Suppressor macrophage (primary cell): ENCODE measurements at places on chromosomes 11 and 22.
A peak's percentile ranks its signal among the peaks of the same experiment; 100 is the strongest.

GRCh38 chr11:30573951-30574350, 12.2 kb downstream of the MPPED2 start:
- DNase-seq, result no peak

GRCh38 chr11:9076661-9077060, 14.7 kb downstream of the SCUBE2 start:
- no peak for DNase-seq

- DNase-seq, result no peak
Observed at GRCh38 chr11:17145972-17146371, 61.8 kb downstream of the PIK3C2A start.

DNA sequence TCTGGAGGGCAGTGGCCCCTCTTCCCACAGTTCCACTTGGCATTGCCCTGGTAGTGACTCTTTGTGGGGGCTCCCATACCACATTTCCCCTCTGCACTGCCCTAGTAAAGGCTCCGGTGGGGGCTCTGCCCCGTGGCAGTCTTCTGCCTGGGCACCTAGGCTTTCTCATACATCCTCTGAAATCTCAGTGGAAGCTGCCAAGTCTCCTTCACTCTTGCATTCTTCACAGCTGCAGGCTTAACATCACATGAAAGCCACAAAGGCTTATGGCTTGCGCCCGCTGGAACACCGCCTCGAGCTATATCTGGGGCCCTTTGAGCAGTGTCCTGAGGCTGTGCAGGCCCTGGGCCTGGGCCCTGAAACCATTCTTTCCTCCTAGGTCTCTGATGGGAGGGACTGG, 25.3 kb downstream of the PLEKHB1 start:
- no peak for DNase-seq

DNA sequence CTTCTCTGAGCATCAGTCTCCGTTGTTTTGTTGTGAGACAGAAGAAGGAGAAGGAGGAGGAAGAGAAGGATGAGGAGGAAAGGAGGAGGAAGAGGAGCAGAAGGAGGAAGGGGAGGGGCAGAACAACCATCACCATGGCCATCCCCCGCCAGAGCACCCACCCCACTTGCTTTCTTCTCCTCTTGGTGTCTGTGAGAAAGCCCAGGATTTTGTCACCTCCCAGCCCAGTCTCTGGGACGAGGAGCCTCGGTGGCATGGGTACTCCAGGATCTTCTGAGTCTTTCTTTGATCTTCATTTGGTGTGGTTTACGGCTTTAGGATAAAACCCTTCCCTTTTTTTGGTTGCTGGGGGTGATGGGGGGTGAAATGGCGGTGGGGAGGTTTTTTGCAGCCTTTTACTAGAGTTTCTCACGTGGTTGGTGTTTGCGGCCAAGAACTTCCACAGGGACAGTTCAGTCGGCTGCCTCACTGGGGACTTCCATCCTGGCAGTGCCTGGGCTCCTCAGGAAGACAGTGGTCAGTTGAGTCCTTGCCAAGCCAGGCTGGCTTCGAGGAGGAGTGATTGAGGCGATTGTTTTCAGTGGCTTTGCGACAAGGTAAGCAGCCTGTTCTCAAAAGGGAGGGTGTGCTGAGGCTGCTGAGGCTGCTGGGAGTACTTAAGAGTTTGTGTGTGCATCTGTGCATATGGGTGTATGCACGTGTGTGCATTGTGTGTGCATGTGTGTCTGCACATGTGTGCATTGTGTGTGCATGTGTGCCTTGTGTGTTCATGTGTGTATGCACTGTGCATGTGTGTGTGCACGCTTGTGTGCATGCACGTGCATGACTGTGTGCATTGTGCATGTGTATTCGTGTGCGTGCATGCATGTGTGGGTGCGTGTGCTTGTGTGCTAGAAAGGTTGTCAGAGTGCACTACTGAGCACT, 567.5 kb downstream of the TBC1D22A start:
- no peak for DNase-seq

DNA sequence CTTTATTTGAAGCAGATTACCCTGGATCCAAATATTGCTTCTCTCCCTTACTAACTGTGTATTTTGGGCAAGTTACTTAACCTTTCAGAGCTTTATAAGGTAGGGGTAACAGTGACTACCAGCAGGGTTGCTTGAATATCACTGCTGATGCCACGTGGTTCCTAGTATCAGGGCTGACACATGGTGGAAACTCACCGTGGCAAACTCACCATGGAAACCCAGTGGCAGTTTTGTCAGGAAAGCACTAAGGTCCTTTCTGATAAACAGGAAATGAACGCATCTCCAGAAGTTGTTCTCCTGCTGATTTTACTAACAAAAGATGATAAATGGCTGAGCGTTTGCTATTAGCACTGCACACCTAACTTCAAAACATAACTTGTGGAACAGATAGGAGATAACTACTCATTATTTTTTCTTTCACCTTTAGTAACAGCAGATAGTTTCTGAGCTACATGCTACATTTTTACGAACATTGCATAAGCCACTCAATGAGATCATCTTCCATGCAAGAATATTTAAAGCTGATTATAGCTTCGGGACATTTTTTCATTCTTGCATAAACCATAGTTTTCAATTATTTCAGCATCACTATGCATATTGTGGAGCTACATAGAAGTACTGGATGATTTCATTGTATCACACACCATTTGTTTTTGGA, 59.7 kb upstream of the RAG2 start:
- no peak for DNase-seq

GRCh38 chr11:109946322-109946846, 146.8 kb upstream of the ZC3H12C start:
- DNase-seq, result peak; percentile 93

DNA sequence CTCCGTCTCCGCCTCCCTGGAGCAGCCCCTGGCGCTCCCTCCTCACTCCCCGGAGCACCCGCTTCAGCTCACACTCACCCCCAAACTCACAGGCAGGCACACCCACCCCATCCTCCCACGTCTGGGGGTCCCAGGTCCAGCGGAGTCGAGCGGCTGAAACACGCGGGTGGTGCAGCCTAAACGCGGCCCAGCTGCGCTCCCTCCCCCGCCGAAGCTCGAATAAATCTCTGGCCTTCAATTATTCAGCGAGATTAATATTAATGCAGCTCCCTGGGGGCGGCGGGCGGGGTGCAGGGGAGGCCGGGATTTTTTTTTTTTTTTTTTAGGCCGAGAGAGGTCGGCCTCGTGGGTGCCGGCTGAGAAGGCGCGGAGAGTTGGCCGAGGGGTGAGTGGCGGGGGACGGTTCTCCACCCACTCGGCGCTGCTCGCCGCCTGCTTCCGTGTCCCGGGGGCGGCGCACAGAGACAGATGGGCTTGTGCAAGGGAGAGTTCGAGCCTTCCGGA, 524 bp upstream of the SLC1A2 start:
- DNase-seq, result no peak

GRCh38 chr11:5507933-5508305, 1.8 kb downstream of the UBQLN3 start:
- no peak for DNase-seq

- DNase-seq, result no peak
Observed at GRCh38 chr11:8747173-8747572, 64.6 kb downstream of the RPL27A start.

DNA sequence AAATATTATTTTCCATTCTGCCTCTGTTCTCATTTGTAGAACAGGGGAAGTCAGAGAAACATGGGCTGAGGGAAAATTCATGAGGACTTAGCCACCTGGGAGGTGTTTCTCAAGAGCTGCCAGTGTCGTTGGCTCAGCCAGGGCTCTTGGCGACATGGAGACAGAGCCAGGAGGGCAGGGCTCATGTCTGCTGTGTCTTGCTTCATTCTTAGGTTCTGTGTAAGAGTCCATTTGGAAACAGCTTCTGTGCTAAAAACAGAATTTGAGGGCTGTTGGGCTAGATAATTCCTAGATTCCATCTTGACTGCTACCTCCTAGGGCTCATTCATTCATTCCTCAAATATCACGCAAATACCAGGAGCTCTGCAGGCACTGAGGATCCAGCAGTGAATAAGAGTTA, 15.1 kb upstream of the MRGPRX2 start:
- no peak for DNase-seq

GRCh38 chr11:58927393-58928106, 11.7 kb upstream of the GLYATL1 start:
- DNase-seq, result no peak

- peak; percentile 87 for DNase-seq
Observed at GRCh38 chr22:42439821-42440674, 7.8 kb upstream of the NFAM1 start.

DNA sequence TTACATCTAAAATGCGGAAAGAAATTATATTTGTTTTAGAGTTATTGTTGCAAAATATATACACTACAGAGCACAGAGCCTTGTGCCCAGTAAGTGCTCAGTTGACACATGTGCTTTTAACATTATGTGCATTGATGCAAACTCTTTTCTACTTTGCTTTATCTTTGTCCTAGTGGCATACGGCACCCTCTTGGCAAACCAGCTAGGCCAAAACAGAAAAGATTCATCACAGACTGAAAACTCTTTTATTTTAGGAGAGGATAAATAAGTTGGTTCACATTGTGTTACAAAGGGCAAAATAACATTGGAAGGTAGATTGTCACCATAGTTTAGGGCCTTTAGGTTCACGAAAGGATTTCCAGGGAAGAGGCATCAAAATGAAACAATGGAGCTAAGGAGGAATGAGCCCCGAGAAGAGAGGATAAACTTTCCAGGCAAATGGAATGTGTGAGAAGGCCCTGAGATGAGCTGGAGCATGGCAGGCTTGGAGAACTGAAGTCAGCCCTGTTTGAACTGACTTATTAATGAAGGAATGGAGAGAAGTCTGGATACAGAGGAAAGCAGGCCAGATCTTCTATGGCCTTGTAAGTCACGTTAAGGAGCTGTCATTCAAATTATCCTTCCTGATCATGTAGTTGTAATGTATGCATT, 23.5 kb upstream of the TOP3B start:
- no peak for DNase-seq

- no peak for DNase-seq
Observed at GRCh38 chr11:103944251-103944940, 92.0 kb upstream of the DDI1 start.

GRCh38 chr11:28049338-28050216, 58.4 kb downstream of the KIF18A start:
- no peak for DNase-seq

GRCh38 chr11:12169822-12170221, 59.4 kb downstream of the MICAL2 start:
- no peak for DNase-seq

GRCh38 chr11:115765803-115766239, 261.6 kb upstream of the CADM1 start:
- DNase-seq, result peak; percentile 36

DNA sequence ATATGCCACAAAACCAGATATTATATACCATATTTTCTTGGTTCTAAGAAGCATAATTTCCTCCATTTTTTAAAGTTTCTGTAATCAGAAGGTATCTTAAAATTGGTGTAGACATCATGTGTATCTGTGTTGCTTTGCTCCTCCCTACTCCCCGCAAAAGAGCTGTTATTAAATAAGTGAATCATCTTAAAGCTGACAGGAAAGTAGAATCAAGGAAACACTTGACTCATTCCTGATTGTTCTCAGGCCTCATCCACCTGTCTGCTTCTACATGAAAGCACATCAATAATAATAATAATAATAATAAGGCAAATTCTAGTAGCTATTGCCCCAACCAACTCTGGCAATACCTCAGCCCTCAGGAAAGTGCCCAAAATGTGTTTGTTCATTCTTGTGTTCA, 26.2 kb upstream of the GUCY1A2 start:
- no peak for DNase-seq

DNA sequence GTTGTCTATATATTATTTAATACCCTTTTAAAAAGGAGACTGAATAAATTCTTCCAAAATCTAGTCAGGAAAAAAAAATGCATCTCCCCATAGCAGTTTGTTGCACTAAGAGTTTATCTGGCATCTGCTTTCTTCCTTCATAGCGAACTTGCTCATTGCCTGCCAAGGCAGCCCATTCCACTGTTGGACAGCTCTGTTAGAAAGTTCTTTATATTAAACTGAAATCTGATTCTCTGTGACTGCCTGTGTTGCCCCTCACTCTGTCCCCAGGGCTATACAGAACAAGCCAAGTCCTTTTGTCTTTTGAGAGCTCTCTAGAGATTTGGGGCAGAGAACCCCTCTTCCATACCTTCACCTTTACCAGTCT, 3.3 kb upstream of the CHRDL2 start:
- no peak for DNase-seq

DNA sequence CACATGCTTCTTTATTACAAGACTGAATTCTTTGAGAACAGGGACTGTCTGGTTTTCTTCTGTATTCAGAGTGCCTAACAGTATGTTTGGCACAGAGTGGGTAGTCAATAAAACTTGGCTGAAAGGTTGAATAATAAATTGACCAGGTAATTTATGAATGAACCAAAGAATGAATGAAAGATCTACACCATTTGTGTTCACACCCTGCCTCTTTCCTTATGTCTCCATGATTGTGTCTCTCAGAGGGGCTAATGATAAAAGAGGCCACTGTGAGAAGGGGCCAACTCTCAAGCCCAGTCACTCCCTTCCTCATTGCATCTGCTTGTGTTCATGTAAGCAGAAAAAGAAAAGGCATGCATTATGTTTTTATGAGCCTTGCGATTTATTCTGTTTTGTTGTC, 569.7 kb upstream of the TENM4 start:
- DNase-seq, result no peak

DNA sequence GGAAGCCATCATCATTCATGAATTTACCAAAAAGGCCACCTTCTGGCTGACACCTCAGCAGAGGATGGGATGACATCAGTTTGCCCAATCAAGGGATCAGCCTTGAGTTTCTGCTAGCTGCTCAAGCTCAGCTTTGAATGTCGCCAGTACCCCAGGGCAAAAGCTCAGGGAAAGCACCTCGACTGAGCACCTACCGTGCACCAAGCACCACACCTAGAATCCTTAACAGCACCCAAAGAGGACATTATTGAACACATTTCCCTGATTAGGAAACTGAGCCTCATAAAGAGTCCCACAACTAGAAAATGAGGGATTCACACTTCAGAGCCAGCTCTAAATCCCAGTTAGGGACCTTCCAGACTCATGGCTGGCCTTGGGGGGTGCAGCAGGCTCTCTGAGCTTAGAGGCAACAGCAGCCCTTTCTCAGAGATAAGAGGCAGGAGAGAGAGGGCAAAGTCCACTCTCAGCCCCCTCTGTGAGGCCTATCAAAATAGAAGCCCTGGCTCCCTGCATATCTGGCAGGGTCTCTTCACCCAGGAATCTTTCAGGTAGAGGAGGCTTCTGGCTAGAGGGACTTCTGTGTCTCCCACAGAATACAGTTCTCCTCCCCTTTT, 13.4 kb upstream of the DAGLA start:
- no peak for DNase-seq

DNA sequence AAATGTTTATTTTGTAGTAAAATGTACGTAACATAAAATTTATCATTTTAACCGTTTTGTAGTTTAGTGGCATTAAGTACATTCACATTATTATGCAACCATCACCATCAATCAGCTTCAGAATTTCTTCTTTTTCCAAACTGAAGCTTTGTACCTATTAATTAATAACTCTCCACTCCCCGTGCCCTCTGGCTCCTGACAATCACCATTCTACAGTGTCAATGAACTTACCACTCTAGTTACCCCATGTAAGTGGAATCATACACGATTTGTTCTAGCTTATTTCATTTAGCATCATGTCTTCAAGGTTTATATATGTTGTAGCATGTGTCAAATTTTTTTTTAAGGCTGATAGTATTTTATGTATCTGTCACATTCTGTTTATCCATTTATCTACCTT, 9.7 kb downstream of the TBCEL start:
- DNase-seq, result no peak

GRCh38 chr11:47109727-47110246, 66.9 kb downstream of the ARFGAP2 start:
- DNase-seq, result no peak
